B cell (primary cell): ENCODE measurements at places on chromosomes 3 and 15.
A peak's percentile ranks its signal among the peaks of the same experiment; 100 is the strongest.

DNA sequence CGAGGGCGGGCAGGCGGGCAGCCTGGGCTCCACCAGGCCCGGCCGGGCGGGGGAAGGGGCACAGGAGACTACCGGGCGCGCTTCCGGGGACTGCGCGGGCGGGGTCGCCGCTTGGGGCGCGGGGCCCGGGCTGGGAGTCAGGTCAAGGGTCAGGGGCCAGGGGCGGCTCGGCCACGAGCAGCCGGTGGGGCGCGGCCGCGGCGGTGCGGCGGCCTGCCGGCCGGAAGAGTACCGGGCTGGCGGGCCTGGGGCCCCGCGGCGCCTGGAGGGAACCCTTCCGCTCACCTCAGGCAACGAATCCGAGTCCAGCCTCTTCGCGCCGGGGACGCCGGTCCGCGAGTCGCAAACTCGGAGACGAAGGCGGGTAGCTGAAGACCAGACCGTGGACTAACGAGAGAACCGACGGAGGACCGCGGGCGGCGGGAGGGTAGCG is 225 bp downstream of the RHOA start:
- DNase-seq: no peak

DNA sequence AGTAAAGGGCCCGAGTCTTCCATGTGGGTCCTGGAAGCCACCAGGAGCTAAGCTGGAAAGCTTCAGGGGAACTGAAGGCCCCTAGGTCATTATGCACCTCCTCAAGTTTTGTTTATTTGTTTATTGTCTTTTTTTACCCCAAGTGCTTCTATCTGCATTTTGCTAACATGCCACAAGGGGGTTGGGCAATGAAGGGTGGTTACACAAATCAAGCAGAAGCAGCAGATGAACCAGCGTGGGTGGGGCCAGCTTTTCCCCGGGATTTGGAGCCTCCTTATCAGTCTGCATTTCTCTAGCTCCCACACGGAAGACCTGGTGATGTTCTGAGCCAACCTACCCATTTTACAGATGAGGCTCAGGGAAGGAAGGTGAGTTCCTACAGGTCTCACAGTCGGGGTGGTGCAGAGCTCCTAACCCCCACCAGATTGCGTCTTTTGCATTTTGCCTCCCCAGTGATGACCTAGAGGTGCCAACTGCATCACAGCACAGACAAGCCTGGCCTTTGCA is 16.8 kb downstream of the TMC3 start:
- no peak for DNase-seq

- DNase-seq: peak; percentile 94
Observed at GRCh38 chr15:43776101-43776717, 557 bp downstream of the ELL3 start.

DNA sequence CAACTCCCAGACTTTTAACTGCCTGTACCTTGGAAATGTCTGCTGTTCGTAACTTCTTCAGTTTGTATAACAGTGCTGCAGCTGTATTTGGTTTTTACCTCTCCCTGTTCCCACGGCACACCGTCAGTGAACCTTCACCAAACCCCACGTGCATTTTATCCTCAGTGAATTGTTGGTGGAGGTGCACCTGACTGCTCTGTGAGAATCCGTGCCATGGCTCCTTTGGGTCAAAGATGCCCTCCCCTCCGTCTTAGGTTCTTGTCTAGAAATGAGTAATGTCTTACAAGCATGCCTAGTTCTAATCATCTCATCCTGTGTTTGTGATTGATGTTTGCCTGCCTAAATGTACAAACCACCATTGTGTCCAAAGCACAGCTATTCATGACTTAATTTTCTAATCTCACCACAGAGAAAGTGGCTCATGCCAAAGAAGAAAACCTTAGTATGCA is 28.2 kb downstream of the TPM1 start:
- no peak for DNase-seq

GRCh38 chr3:72274493-72275330 is 489.8 kb upstream of the PROK2 start:
- peak; percentile 77 for DNase-seq

DNA sequence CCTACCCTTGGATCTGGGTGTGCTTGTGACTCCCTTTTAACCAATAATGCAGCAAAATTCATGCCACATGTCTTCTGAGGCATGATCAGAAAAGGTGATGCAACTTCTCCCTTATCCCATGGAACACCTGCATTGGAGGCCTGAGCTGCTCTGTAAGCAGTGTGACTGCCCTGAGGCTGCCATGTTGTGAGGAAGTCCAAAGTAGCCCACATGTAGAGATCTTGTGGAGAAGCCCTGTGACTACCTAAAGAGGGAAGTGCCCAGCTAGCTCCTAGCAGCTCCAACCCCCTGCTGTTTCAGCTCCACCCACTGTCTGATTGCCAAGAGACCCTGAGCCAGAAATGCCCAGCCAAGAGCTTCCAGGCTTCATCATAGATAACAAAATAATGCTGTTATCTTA is 6.4 kb upstream of the NR1D2 start:
- no peak for DNase-seq

DNA sequence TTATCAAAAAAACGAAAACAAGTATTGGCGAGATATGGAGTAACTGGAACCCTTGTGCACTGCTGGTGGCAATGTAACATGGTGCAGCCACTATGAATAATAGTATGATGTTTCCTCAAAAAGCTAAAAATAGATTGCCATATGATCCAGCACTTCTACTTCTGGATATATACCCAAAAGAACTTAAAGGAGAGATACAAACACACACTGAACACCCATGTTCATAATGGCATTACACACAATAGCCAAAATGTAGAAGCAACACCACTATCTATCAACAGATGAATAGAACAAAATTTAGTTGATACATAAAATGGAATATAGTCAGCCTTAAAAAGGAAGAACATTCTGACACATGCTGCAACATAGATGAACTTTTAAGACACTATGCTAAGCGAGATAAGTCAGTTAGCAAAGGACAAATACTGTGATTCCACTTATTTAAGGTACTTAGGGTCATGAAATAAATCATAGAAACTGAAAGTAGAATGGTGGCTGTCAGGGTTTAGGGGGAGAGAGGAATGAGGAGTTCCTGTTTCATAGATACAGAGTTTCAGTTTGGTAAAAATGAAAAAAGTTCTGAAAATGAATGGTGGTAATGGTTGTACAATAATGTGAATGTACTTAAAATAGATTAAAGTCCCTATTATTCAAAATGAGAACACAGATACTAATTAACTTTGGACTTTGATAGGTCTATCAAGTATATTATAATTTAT is 59.4 kb upstream of the IMPG2 start:
- DNase-seq: peak; percentile 65

- no peak for DNase-seq
Observed at GRCh38 chr15:44034334-44034733, 160.7 kb downstream of the FRMD5 start.

DNA sequence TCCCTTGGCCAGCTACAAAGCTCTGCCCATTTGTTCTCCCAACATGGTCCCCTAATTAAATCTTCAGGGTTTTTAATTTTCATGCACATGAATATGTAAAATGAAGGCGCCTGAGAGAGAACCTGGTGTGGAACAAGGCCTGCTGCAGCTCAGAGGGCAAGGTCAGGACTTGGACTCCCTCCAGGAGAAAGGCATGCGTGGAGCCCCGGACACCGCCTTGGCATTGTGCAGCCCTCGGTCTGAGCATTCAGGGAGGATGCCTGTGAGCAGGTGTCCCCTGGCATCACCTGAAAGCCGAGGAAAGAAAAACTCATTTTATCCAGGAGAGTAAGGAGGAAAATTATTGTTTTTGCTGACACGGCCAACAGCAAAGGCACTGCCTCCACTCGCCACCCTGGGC is 33.8 kb upstream of the EPHB1 start:
- no peak for DNase-seq

DNA sequence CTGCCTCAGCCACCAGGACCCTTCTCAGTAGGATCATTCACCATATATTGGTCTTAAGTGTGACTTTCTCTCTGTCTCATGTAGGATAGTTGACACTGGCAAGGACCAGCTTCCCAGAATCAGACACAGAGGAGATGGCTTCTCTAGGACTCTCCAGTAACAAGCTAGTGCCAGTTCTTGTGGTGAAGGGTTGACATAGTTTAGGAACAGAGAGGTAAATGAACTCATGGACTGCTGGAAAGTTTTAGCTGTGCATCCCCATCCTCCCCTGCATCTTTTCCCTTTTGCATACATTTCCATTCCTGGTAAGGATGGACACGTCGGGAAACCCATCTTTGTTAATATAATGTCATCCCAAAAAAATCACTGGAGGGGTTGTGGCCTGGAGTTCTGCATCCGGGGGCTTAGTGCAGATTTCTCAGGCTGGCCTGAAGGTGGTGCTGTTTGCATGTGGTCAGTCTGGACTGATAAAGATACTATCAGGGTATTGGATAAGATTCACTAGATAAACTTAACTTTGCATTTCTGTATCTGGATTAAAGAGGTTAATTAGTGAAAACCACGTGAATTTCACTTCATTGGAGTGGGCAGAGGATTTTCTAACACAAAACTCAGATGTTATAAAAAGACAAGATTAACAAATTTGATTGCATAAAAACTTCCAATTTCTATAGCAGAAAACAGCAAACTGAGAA is 110.8 kb downstream of the TBC1D2B start:
- DNase-seq: peak; percentile 62
